ENCODE measurements at places on chromosomes 3 and 15. TPM values are rescaled to one million over a fixed set of nuclear protein-coding genes. Genes with fewer than 3 reads are reported as not detected.

The ARPP19 gene
- total RNA-seq, result 94.3 TPM

The GREM1 gene
- not detected for total RNA-seq

The ATP8B4 gene
- 2.0 TPM for total RNA-seq

The PP2D1 gene
- total RNA-seq, result not detected

DNA sequence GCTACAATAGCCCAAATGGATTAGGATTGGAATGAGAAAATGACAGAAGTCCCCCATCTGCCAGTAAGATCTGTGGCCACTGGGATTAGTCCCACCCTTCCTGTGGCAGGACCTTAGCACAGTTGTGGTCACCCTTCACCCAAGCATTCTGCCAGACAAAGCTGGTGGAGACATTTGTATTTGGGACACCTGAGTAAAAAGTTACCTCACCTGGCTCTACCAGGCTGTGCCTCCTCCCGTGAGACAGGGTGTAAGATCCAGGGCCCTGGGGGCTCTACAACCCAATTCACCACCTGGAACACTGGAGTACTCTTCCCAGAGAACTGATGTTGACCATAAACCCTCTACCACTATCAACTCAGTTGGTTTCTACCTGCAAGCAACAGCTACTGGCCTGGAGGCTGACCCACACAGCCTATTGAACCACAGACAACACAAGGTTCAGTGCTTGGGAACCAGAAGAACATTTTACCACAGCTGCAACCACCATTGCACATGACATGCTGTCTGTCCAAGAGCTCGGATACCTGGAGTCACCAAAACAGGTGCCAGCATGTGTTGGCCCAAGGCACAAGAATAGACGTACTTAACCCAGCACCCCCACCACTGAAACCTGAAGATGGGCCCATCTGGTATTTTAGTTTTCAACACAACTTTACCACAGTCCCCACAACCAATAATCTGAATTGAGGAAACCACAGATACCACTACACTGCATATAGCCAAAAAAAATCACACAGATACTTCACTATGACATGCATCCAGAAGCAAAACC is 1686.7 kb downstream of the SI start:
- no peak for DNase-seq

DNA sequence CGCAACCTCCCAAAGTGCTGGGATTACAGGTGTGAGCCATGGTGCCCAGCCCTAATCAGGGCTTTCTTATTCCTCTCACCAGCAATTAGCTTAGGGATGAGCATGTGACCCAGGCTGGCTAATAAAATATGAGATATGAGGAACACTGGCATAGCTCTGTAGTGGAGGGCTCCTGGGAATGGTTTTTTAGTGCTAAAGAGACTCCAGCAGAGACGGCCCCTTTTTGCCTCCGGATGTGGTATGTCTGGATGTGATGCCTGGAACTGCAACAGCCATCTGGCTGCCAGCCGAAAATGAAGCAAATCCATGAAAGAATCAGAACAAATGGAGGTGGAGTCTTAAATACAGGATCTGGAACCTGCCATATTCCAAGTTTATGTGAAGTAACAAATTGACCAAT is 69.1 kb upstream of the MAGI1 start:
- no peak for DNase-seq

DNA sequence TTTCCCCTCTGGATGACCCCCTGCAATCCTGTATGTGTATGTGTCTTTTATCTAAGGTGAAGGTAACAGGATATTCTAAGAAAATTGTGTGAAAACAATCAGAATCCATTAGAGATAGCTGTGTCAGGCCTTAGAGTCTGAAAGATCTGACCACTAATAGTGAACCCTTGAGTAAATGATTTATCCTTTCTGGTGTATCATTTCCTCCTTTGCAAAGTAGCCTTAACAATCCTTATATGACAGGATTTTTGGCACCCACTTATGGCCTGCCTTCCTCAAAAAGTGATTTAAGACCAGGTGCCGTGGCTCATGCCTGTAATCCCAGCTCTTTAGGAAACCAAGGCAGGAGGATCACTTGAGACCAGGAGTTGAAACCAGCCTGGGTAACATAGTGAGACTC is 110.2 kb downstream of the RBPMS2 start:
- no peak for DNase-seq

DNA sequence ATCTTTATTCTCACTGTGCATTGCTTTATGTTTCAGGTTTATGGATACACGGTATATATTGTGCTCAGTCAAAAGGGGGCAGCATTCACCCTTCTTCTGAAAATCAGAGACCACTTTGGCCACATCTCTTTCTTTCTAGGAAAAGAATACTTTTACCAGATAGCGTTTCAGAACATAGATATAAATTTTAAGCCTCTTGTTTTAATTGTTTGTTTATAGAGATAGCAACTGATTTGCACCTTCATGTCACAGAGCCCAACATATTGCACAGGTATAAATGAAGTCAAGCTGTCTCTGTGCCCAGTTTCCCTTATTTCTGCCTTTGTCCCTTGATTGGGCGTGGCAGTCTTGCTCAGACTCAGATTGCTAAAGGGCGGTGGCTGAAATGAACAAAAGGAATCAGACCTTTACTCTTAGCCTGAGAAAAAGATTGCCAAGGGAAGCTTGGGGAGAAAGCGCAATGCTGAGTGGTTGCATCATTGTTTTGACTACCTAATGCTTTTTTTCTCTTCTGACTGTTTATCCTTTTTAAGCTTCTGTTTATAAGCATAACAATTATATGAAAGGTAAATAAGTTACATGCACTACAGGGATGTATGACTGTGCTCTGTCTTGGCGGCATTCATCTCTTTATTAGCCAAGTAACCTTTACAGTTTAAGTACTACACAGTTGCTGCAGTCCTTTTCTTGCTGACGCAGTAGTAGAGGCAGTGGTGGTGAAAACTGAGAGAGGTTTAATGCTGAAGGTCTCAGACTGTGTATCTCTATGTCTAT is 70.8 kb upstream of the ZBTB20 start:
- no peak for DNase-seq

- no peak for DNase-seq
Measured at GRCh38 chr3:52790741-52791140, 3.9 kb upstream of the ITIH3 start.

- DNase-seq, result no peak
Measured at GRCh38 chr3:143261848-143262247, 142.3 kb downstream of the CHST2 start.

- DNase-seq, result no peak
Measured at GRCh38 chr3:152243721-152244516, 24.8 kb upstream of the MBNL1 start.

- DNase-seq, result no peak
Measured at GRCh38 chr3:51948016-51948580, 5.9 kb downstream of the PARP3 start.

- no peak for DNase-seq
Measured at GRCh38 chr15:67501836-67502461, 19.0 kb upstream of the C15orf61 start.

GRCh38 chr3:57154470-57155309 is 10.5 kb downstream of the IL17RD start:
- DNase-seq, result no peak

- no peak for DNase-seq
Measured at GRCh38 chr3:17313746-17314145, 428.7 kb downstream of the TBC1D5 start.

DNA sequence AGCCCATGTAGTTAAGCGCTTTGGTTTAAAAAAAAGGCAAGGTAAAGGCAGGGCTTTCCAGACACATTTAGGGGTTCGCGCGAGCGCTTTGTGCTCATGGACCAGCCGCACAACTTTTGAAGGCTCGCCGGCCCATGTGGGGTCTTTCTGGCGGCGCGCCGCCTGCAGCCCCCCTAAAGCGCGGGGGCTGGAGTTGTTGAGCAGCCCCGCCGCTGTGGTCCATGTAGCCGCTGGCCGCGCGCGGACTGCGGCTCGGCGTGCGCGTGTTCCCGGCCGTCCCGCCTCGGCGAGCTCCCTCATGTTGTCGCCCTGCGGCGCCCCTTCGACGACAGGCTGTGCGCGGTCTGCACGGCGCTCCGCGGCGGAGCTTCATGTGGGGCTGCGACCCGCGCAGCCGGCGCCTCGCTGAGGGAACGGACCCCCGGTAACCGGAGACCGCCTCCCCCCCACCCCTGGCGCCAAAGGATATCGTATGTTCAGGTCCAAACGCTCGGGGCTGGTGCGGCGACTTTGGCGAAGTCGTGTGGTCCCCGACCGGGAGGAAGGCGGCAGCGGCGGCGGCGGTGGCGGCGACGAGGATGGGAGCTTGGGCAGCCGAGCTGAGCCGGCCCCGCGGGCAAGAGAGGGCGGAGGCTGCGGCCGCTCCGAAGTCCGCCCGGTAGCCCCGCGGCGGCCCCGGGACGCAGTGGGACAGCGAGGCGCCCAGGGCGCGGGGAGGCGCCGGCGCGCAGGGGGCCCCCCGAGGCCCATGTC is 927 bp downstream of the SMAD6 start:
- no peak for DNase-seq

GRCh38 chr15:31100738-31101137 is 787 bp downstream of the TRPM1 start:
- DNase-seq, result peak; percentile 32

DNA sequence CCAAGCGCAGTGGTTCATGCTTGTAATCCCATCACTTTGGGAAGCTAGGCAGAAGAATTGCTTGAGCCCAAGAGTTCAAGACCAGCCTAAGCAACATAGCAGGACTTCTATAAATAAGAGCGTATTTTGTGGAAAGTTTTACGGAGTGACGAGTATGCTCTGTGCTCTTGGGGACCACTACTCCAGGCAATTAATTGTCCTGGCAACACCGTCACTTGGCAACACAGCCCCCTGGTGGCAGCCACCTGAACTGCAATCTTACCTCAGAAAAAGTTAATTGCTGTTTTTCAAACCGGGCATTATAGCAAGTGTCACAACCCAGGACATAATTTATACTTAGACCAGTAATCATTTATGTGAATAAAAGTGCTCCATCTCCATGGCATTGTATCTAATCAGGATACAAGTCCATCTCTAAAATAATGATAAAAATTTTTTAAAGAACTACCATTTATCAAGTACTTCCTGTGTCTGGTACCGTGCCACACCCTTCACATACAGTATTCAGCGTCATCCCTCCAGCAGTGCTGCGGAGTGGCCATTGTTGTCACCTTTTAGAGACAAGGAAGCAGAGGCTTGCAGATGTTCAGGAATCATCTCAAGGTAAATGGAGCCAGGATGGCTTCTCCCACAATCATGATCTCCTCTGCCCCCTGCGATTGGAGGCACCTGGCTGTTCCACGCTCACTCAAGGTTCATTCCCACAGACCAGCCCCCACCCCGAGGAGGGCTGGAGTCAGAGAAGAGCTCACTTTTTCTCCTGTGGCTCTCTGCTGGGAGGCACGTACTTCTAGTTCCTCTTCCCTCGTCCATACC is 34.5 kb downstream of the PLA2G4D start:
- peak; percentile 72 for DNase-seq

- no peak for DNase-seq
Measured at GRCh38 chr3:66154444-66154861, 66.3 kb upstream of the SLC25A26 start.

- no peak for DNase-seq
Measured at GRCh38 chr3:13165576-13165975, 92.3 kb upstream of the IQSEC1 start.

- DNase-seq, result no peak
Measured at GRCh38 chr3:163261618-163262017, 1765.0 kb downstream of the OTOL1 start.
